ENCODE measurements at places on chromosomes 13 and 19.

GRCh38 chr19:44582581-44583265 is 30.6 kb upstream of the IGSF23 start:
- no peak for DNase-seq

- DNase-seq = no peak
Observed at GRCh38 chr19:56947206-56947605, 106.7 kb upstream of the PEG3 start.

DNA sequence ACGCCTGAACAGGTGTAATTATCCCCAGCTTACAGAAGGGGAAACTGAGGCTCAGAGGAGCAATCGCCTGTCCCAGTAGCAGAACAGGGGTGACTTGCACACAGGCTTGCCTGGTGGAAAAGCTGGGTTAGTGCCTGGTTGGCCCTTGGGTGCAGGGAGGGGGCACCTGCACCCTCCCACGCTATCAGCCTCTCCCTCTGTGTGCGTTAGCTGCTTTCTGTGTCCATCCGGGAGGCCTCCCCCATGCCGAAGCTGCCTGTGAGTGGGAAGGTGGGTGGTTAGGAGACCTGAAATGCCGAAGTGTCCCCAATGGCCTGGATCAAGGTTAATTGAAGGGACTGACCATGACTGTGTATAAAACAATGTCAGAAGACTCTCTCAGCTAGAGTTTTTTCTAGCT is 295.0 kb downstream of the ZNF536 start:
- no peak for DNase-seq

- no peak for DNase-seq
Observed at GRCh38 chr19:50167314-50167721, 4.2 kb upstream of the IZUMO2 start.

- DNase-seq = no peak
Observed at GRCh38 chr19:47730521-47730889, 14.8 kb upstream of the NOP53 start.

GRCh38 chr19:4316956-4317355 is 12.6 kb downstream of the FSD1 start:
- DNase-seq = no peak

DNA sequence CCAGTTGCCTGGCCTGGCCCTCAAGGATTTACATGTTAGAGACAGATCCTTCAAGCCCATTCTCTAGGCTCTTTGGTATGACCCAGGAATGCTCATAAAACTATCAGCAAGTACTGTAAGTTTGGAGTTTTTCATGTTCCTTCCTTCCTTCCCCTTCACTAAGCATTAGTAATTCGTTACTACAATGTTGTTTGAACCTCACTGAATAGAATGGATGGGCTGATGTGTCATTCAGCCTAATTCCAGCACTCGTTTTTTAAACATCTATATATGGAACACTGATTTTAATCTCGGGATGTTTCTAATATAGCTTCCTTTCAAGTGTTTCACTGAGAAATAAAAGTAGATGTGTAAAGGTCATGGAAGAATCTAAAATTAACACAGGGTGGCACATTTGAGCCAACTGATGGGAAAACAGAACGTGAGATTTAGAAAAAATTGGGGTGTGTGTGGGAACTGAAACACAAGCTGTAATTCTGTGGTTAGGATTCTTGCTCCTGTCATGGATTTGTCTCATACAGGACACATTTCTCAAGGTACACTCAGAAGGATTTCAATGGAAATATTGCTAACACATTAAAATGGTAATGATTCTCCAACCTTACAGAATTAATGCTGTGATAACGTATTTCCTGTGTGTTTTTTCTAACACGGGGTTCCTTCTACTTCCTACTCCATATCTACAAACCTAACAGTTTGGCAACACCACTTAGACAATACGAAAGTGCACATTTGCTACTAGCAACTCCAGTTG is 93.4 kb downstream of the FLT1 start:
- no peak for DNase-seq

- DNase-seq = no peak
Observed at GRCh38 chr13:85419611-85420010, 379.6 kb downstream of the SLITRK6 start.

GRCh38 chr19:40565355-40565754 is 11.3 kb upstream of the SHKBP1 start:
- no peak for DNase-seq

DNA sequence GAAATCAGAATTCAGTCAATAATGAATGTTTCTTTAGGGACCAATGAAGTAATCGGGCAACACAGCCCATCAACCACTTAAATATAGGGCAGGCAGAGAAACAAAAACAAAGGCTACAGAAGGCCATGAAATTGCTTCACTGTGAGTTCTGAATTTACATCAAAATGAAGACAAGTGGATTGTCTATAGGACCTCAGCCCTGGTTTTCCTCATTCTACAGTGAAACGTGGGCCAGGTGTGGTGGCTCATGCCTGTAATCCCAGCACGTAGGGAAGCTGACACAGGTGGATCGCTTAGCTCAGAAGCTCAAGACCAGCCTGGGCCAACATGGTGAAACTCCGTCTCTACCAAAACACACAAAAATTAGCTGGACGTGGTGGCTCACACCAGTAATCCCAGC is 416.0 kb downstream of the KLF12 start:
- no peak for DNase-seq

DNA sequence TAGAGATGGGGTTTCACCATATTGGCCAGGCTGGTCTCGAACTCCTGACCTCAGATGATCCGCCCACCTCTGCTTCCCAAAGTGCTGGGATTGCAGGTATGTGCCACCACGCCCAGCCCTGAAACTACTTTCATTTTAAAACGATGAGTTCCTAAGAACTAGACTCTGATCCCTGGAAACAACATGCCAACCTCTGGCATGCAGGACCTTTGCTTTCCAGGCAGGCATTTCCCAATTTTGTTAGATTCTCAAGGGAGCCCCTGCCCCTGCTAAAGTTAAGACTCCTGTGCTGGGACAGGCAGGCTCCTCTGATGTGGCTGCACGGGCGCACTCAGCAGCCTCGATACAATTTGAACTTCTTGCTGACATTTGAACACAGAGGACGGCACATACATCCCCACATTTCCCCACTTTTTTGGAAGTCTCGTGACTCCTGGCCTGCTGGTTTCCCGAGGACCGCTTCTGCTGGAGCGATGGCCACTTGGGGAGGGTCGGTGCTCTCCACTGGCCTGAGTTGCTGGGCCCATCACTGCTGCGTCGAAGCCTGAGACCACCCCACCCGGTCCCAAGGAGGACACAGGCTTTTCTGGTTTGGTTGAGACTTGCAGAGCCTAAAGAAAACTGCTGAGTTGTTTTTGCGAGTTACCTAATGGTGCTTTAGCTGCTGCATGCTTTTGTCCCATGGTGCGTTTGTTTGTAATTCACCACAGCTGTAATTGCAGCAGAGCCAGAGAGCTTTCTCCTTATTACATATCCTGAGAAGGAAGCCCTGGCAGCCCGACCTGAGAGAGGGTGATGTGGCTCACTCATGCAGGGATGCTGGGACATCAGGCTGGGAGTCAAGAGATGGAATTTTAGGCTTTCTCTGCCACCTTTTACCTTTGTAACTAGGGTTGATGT is 8.2 kb downstream of the ATP11A start:
- DNase-seq = no peak

GRCh38 chr13:108643646-108644353 is 14.4 kb downstream of the MYO16 start:
- DNase-seq = no peak

GRCh38 chr13:113493315-113493951 is 2.9 kb upstream of the DCUN1D2 start:
- DNase-seq = no peak

DNA sequence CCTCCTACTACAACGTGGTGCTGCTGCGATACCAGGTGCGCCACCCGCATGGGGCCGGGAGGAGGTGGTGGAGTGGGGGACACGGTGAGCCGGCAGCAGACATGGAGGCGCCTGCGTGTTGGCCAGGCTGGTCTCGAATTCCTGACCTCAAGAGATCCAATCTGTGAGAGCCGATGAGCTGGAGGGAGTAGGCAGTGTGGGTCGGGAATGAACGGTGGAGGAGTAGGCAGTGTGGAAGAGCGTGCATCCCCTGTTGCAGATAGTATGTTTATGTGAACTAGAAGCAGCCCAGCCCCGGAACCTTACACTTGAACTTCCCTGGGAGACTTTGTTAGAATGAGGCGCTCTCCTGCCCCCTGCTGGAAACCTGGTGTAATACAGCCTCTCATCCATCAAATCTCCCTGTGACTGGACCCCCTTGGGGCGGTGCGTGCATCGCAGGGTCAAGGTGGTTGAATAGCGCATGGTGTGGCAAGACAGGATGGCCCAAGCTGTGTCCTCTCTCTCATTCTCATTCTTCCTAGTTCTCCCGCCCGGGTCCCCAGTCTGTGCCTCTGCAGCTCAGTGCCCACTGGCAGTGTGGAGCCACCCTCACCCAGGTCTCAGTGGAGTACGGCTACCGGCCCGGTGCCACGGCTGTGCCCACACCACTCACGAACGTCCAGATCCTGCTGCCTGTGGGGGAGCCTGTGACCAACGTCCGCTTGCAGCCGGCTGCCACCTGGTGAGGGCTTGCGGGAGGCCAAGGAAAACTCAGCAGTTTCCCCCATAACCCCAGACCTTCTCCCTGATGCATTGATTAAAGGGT is 10.5 kb upstream of the B3GNT3 start:
- DNase-seq = peak; percentile 70

DNA sequence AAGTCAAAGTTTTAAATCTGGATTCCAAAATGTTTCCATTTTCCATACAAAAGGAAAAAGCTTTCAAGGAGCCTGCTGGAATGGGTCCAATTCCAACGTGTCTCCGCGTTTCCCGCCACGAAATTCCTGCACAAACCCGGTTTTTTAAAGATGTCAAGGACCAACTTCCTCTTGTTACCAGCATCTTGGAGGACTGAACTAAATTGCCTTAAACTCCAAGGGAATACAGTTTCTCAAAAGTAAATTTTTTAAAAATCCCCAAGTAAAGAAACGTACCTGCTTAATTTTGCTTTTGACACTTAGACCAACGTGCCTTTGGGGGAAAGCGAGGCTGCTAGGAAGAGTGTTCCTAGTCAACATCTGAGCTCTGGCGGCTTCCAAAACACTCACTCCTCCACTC is 12.3 kb upstream of the SOX1 start:
- DNase-seq = no peak

GRCh38 chr19:31255174-31255799 is 93.9 kb downstream of the TSHZ3 start:
- no peak for DNase-seq

DNA sequence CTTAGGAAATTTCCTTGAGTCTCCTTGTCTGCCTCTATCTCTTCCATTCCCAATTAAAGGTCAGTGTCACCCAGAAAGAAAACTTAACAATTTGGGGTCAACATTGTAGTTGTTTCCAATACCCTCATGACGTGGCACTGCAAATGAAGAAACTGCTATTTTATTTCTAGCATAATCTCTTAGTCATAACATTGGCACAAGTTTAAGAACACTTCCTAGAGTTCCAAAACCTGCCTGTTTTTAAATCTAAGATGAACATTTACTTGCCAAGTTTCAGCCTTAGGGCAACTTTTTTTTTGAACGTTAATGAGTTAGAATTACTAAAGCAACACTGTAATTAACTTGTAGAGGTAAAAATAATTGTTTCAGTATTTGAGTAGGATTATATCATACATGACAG is 108.0 kb downstream of the LMO7 start:
- DNase-seq = no peak
